ENCODE measurements at places on chromosomes 5 and 9. TPM values are rescaled to one million over a fixed set of nuclear protein-coding genes. Genes with fewer than 3 reads are reported as not detected.

DNA sequence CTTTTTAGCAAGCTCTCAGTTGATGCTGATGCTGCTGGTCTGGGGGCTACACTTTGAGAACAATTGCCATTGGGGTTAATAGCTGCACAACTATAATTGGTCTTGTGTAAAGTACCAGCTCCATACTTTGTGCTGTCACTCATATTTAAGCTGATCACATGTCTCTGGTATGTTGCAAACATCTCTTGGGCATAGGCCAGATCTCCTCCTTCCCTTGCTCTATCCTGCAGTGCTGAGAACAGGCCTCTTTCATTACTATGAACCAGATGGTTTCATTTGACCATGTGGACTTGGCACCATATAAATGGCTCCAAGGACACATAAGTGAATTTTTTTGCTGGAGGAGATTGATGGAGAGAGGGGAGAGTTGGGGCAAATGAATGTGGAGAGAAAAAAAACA is 48.4 kb downstream of the DMRT2 start:
- H3K4me1 ChIP-seq, result no peaks in the 10 kb centered on the region
- DNase-seq, result no peak
- no peak overlapping the region for H3K4me3 ChIP-seq
- H3K27me3 ChIP-seq, result no peaks in the 10 kb centered on the region
- no peak overlapping the region for H3K27ac ChIP-seq

GRCh38 chr9:97740848-97741821 is 44.0 kb upstream of the XPA start:
- H3K36me3 ChIP-seq, result no peaks in the 10 kb centered on the region
- peak overlapping the region; percentile 46 for H3K4me3 ChIP-seq
- H3K27ac ChIP-seq, result peak overlapping the region; percentile 2
- peak; percentile 42 for DNase-seq
- peaks cover 9% of the 10 kb centered on the region for H3K27me3 ChIP-seq
- peaks cover 15% of the 10 kb centered on the region for H3K4me1 ChIP-seq

- DNase-seq, result no peak
- H3K36me3 ChIP-seq, result peaks cover 3% of the 10 kb centered on the region
- H3K4me1 ChIP-seq, result peaks cover 88% of the 10 kb centered on the region
- H3K27ac ChIP-seq, result peak overlapping the region; percentile 81
- no peaks in the 10 kb centered on the region for H3K27me3 ChIP-seq
These were observed 139.7 kb downstream of the MEF2C start for GRCh38 chr5:88743231-88743834.

CCNJL gene
- total RNA-seq, result 0.18 TPM

ALDH1A1 gene
- 29.0 TPM for total RNA-seq

CDKN2B gene
- total RNA-seq, result 13.3 TPM

- H3K36me3 ChIP-seq, result no peaks in the 10 kb centered on the region
- no peaks in the 10 kb centered on the region for H3K27me3 ChIP-seq
- peak; percentile 40 for DNase-seq
These were observed 78.1 kb downstream of the GPR21 start for GRCh38 chr9:123111427-123112014.

BTNL3 gene
- not detected for total RNA-seq

FBXW5 gene
- total RNA-seq, result 469 TPM

PCDHGA12 gene
- 2.0 TPM for total RNA-seq

GRCh38 chr5:95148453-95148852 is 136.4 kb downstream of the MCTP1 start:
- no peak overlapping the region for H3K4me3 ChIP-seq
- no peak overlapping the region for H3K27ac ChIP-seq
- no peak for DNase-seq

GRCh38 chr5:93336330-93337110 is 244.5 kb downstream of the NR2F1-AS1 start:
- H3K36me3 ChIP-seq, result no peaks in the 10 kb centered on the region
- no peak for DNase-seq
- no peaks in the 10 kb centered on the region for H3K27me3 ChIP-seq
- H3K27ac ChIP-seq, result no peak overlapping the region
- H3K4me3 ChIP-seq, result no peak overlapping the region
- H3K4me1 ChIP-seq, result peaks cover 18% of the 10 kb centered on the region

GRCh38 chr9:95696701-95697100 is 178.8 kb upstream of the ERCC6L2 start:
- no peak for DNase-seq
- H3K27me3 ChIP-seq, result peaks cover 4% of the 10 kb centered on the region
- H3K36me3 ChIP-seq, result no peaks in the 10 kb centered on the region
- no peaks in the 10 kb centered on the region for H3K4me1 ChIP-seq
- H3K4me3 ChIP-seq, result no peak overlapping the region

- no peaks in the 10 kb centered on the region for H3K27me3 ChIP-seq
- DNase-seq, result no peak
- no peak overlapping the region for H3K4me3 ChIP-seq
- no peaks in the 10 kb centered on the region for H3K4me1 ChIP-seq
- H3K27ac ChIP-seq, result no peak overlapping the region
These were observed 1435.7 kb downstream of the MAT2B start for GRCh38 chr5:164941132-164941531.

GRCh38 chr5:168219515-168220410 is 71.7 kb upstream of the WWC1 start:
- no peaks in the 10 kb centered on the region for H3K27me3 ChIP-seq
- DNase-seq, result no peak
- no peaks in the 10 kb centered on the region for H3K4me1 ChIP-seq
- no peaks in the 10 kb centered on the region for H3K36me3 ChIP-seq
- H3K27ac ChIP-seq, result no peak overlapping the region

DNA sequence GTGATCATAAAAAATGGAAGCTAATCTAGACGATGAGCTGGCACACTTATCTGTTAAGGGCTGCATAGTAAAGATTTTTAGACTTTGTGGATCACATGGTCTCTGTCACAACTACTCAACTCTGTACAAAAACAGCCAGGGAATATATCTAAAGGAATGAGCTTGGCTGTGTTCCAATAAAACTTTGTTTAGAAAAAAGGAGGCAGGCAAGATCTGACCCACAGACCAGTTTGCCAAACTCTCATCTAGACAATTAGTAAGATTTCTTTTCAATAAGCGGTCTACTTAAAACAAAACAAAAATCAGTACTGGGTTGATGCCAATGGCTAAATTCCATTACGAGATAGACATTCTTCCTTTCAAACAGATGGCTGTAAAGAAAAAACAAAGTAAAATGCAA is 53.0 kb upstream of the RETREG1 start:
- no peak for DNase-seq
- peaks cover 4% of the 10 kb centered on the region for H3K4me1 ChIP-seq
- H3K27me3 ChIP-seq, result no peaks in the 10 kb centered on the region

DNA sequence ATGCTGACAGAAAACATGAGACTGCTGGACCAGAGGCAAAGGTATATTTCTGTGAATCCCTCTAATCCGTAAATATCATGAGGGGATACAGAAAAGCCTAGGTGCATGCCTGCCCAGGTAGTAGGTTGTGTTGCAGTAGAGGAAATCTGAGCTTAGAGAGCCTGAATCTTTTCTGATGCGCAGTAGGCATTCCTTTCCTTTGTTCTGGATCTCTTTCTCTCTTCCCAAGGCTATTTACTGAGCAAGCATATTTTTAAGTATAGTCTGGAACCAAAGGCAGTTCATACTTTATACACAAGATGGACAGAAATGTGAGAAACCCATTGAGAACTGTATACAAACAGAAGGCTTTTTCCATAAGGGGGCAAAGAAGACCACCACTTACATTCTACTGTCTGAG is 359.3 kb downstream of the TMEM161B start:
- no peaks in the 10 kb centered on the region for H3K27me3 ChIP-seq
- no peaks in the 10 kb centered on the region for H3K4me1 ChIP-seq
- H3K36me3 ChIP-seq, result no peaks in the 10 kb centered on the region
- no peak overlapping the region for H3K27ac ChIP-seq

- peak overlapping the region; percentile 81 for H3K27ac ChIP-seq
- H3K4me1 ChIP-seq, result peaks cover 20% of the 10 kb centered on the region
- no peaks in the 10 kb centered on the region for H3K27me3 ChIP-seq
- H3K36me3 ChIP-seq, result no peaks in the 10 kb centered on the region
These were observed 10.6 kb upstream of the TMEM38B start for GRCh38 chr9:105683688-105684275.

SOWAHA gene
- not detected for total RNA-seq
